Hippocampal formation (tissue), 2 donors: ENCODE measurements at places on chromosomes 3 and 15.
A peak's percentile ranks its signal among the peaks of the same experiment; 100 is the strongest.

DNA sequence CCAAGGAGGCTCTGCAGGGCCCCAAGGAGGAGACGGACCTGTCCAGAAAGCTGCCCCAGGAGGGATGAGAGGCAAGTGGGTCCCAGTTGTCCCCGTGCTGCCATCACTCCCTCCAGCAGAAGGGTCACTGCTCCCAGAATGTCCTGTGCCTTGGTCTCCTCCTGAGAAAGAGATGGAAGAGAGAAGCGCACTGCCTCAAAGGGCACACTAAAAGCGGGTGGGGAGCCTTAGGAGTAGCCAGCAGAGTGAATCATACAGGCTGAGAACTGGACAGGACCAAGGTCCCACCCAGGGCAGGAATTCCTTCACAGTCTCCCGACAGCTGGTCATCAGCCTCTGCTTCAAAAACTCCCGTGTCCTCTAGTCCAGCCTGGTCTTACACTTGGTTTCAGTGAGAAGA, 4.6 kb downstream of the THPO start:
- no peak for DNase-seq

DNA sequence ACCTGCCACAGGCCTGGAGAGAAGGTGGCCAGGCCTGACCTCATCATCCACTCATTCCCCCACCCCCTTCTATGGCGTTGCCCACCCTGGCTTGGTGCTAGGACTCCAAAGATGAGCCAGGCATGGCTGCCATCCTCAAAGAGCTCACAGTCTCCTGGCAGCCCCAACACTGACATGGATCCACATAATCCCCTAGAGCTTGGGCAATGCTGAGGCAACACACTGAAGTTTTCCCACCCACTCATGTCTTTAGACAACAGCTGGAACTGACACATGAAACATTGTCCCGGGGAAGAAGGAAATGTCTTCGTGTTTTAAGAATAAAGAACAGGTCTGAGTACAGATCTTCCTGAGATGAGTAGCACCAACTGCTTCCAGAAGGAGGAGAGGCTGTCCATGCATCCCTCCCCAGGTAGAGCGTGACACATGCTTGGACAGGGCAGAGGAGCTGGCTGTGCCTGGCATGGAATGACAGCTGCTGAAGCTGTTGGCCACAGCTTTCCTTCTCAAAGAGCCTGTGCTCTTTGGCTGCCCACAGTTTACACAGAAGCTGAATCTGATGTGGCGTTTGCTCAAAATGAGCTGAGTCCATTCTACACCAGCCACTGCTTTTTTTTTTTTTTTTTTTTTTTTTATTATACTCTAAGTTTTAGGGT, 70.1 kb downstream of the HOMER2 start:
- no peak for DNase-seq

- DNase-seq: no peak
Measured at GRCh38 chr3:191070201-191070600, 128.8 kb upstream of the OSTN start.

- DNase-seq: no peak
Measured at GRCh38 chr3:89889386-89889785, 782.0 kb downstream of the EPHA3 start.

GRCh38 chr15:101558221-101558941, 68.9 kb upstream of the PCSK6 start:
- no peak for DNase-seq

- peak; percentile 70 for DNase-seq
Measured at GRCh38 chr3:150787741-150788370, 24.9 kb upstream of the SIAH2 start.

DNA sequence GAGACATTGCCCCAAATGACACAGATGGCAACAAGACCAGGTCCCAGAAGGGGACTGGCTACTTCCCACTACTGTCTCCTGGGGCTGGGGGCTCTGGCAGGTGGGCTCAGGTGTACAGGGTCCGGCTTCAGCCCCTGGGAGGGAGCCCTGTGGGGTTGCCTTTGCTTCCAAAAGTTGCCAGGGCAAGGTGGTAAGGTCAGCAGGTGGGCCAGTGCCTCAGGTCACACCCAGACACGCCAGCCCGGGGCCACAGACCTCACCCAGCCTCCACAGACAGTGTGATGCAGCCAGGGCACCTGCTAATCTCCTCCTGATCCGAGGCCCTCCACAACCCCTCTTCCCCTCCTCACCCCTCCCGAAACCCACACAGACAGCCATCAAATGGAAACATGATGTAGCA, 7.5 kb downstream of the OXTR start:
- no peak for DNase-seq

DNA sequence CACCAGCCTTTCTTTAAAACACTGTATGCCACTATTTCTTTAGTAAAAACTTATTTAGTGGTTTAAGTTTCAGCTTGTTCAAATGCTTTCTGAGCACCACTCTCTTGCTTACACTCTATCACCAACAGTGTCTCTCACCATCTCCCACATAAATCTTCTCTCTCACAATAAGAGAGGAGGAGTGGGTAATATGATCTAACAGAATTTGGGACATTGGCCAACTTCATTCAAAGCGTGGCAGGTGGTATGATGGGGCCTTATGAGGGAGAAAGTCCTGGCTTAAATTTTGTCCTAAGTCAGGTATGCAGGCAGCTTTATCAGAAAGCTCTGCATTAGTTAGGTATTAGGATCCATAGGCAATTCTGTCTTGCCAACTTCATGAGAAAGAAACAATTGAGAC, 1132.5 kb downstream of the TUSC7 start:
- DNase-seq: no peak

DNA sequence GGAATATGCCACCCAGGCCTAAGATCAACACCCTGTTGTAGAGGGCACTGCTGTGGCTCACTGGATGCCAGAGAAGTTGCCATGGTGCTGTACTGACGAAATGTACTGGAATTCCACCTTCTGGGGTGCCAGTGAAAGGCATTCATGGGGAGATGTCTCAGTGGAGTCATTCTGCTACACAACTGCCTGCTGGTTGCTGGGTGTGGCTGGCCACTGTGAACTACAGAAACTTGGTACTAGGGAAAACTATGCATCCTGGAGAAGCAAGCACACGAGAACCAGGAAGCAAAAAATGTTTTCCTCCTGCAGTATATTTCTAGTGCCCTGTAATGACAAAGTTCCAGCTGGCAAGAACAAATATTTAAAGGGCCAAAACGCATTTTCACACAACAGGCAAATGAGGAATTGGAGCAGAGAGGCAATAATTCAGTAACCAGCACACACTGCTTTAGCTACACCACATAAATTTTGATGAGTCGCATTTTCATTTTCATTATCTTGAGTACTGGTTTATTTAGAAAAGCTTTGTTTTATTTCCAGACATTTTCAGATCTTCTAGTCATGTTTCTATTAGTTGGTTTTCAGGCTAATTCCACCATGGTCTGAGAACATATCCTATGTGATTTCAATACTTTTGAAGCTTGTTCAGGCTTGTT, 18.3 kb upstream of the RFX7 start:
- DNase-seq: no peak

- DNase-seq: no peak
Measured at GRCh38 chr3:120276767-120277166, 8.3 kb downstream of the GPR156 start.

GRCh38 chr15:76976141-76976540, 18.8 kb upstream of the PSTPIP1 start:
- no peak for DNase-seq

DNA sequence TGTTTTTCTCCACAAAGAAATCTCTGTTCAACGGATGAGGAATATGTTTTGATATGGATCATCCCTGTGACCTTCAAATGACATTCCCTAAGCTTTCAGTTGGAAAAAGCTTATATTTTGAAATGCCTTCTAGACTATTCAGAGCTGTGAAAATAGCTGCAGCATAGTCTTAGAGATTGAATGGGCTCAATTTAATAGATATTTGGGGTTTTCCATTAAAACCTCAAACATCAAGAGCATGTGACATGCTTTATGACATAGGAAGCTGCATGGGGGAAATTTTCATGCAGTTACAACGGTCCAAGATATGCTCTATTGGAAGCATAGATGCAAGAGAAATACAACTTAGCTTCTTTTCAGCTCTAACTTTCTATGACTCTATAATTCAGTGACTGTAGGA, 102.8 kb downstream of the LSAMP start:
- no peak for DNase-seq

DNA sequence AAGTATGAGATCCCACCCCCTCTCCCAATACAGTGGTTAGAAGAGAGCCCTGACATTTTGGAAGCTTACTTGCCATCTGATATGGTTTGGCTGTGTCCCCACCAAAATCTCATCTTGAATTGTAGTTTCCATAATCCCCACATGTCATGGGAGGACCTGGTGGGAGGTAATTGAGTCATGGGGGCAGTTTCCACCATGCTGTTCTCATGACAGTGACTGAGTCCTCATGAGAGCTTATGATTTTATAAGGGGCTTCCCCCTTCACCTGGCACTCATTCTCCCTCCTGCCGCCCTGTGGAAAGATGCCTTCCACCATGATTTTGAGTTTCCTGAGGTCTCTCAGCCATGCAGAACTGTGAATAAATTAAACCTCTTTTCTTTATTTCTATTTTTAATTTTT, 28.8 kb upstream of the HES1 start:
- DNase-seq: no peak

DNA sequence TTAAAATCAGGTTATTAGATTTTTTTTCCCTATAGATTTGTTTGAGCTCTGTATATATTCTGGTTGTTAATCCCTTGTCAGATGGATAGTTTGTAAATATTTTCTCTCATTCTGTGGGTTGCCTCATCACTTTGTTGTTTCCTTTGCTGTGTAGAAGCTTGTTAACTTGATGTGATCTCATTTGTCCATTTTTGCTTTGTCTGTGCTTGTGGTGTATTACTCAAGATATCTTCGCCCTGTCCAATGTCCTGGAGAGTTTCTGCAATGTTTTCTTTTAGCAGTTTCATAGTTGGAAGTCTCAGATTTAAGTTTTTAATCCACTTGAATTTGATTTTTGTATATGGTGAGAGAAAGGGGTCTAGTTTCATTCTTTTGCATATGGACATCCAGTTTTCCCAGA, 699.1 kb downstream of the NAALADL2 start:
- no peak for DNase-seq

DNA sequence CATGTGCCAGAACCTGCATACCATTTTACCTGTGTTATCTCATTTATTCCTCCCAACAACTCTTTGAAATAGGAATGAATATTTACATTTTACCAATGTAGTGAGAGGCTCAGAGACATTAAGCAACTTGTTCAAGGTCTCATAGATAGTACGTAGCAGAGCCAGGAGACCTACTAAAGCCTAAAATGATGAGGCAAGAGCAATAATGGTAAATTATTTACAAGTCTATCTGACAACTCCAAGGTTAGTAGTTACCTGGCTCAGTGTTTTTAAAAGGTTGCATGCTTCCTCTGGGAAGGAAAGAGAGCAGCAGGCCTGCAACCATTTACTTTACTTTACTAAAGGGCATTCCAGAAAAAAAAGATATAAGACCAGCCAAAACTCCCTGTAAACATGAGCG, 103.0 kb downstream of the CFAP20DC start:
- DNase-seq: no peak

GRCh38 chr15:69529141-69529540, 76.5 kb downstream of the RPLP1 start:
- DNase-seq: no peak

GRCh38 chr3:71854706-71855105, 69.8 kb upstream of the PROK2 start:
- no peak for DNase-seq

DNA sequence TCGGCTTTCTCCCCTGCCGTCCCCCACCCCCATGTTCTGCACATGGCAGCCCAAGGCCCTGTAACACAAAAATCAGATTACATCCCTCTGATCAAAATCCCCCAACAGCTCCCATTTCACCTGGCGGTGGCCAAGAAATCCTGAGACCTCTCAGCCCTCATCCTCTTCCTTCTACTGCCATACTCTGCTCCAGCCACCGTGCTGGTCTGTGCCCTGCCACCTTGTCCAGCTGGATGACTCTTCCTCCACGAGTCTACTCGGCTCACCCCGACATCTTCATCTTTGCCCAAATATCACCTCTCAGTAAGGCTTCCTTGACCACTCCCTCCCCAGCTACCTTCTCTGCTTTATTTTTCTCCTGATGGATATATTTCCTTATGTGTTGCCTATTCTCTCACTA, 3.1 kb downstream of the CCDC51 start:
- no peak for DNase-seq

DNA sequence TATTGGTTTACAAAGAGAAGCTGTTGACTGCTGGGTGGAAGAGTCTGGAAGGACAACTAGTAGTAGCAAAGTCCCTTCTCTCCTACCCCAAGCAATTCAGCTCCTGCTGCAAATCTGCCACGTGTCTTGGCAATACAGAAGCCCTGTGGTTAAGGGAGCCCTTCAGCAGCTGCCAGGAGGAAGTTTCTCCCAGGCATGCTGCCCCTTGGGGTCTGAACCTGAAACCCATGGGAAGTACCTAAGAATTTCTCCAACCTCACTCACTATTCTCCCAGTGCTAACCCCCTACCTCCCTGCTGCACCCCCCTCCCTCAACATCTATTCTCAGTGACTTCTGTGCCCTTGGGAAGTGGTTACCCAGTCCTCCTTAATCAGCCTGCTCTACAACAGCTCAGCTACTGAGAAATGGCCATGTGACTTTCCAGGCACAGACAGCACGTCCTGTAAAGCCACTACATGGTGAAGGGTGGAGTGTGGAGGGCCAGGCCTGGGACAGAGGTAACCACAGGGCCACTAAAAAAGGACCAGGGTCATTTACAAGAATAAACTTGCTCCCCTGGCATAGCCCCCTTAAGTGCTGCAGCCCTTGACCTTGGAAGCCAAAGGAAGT, 316.6 kb downstream of the NTRK3 start:
- DNase-seq: no peak

- no peak for DNase-seq
Measured at GRCh38 chr3:110106805-110107204, 769.5 kb upstream of the DPPA4 start.

DNA sequence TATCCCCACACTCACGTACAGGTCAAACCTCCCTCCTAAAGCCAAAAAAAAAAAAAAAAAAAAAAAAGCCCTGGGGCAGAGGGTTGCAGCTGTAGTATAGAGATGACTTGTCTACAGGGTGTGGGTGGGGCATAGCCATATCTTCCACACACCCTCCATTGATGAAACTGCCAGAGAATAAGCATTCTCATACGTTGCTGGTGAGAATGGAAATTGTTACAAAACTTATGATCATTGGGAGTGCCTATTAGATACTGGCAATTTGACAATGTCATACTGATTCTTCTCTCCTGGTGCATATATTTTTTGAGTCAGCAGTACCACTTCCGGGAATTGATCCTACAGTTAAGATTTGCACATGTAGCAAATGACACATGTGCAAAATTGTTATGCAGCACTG, 11.0 kb upstream of the CTNNB1 start:
- DNase-seq: no peak

GRCh38 chr3:159253860-159254259, 452.0 kb downstream of the MFSD1 start:
- DNase-seq: no peak

DNA sequence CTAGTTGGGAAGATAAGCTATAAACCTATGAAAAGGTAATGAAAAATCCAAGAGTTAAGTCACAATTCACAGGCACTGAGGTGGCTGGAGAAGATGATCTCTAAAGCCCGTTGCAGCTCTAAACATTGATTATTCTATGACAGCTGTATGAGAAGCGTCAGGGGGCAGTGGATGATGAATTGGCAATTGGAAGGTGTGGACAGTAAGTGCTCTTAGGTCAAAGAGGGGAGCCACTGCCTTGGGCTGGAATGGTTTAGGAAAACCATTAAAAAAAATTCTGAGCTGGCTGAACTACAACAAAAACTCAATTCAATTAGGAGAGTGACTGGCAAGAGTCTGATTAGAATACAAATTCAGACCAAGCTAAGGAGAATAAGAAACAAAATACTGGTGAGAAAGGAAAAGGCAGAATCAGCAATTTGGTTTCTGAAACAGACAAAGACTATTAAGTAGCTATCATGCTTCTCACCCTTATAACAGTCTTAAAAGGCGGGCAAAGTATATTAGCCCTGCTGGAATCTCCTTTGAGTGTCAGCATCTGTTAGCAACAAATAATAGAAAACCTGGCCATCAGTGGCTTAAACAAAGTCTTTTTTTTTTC, 8.8 kb upstream of the NMD3 start:
- DNase-seq: peak; percentile 48
